Left ventricle myocardium inferior (tissue), 1 donor: ENCODE measurements at places on chromosomes 1 and 21.

DNA sequence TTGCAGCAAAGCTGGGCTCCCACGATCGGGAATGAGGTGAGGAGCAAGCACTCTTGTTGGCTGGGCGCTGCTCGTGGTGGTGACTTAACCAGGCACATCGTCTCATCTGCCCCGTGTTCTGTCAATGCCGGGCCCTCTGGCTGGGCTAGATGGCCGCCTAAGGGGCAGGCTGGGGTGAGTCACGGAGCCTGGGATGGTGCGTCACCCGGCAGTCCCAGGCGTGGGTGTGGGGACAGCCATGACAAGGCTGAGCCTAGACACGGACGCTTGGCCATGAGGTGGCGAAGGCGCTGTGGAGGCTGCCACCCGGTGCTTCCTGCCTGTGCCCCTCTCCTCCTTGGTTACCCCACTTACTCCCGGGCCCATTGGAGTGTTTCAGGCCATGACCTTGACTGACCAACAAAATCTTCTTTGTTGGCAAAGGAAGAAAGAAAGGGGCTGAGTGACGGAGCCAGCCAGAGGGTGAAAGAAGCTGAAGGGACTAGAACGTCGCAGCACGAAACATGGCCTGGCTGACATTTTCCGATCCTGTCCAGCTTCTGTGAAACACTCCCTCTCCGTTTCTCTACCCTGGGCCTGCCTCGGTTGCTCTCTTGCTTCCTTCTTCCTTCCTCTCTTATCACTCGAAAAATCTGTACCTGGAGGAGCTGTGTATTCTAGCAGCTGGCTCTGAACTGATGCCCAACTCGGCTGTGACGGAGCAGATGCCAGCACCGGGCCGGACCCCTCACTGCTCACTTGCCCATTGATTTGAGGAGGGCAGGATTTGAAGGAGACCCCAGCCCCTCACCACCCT is 596 bp downstream of the CD247 start:
- no peak for DNase-seq

DNA sequence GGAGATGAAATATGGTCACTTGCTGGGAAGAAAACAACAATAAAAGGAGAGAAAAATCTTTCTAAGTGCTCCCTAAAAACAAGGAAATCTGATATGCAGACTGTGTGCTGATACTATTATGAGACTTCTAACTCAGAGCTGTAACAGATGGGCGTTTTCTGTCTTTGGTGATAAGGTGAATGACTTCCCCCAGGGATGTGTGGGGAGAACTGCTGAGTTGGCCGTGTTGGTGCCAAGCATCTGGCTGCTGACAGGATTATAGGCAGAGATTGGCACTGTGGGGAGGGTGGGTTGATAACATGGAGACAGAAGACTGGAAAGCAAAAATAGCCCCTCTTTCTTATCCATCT is 438.5 kb upstream of the PLXNA2 start:
- DNase-seq, result no peak

DNA sequence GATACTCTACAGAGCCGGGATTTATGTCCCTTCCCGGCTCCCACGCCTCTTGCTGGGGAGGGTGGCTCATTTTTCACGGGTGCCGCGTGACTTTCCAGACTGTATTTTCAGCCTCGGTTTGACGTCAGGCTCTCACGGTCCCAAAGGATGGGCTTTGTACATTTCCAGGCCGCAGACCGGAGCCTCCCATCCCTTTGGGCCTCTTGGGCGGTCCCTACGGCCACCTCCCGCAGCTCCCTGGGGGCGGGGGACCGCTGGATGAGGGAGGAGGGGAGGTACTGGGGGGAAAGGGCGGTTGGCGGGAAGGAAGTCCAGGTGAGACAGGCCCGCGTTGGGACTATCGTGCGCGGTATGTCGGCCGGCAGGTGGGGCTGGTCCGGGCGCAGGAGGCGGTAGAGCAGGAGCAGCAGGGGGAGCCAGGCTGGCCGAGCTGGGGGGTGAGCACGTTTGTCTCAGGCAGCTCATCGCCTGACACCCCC is 17.9 kb downstream of the UBL4B start:
- DNase-seq, result peak; percentile 26

DNA sequence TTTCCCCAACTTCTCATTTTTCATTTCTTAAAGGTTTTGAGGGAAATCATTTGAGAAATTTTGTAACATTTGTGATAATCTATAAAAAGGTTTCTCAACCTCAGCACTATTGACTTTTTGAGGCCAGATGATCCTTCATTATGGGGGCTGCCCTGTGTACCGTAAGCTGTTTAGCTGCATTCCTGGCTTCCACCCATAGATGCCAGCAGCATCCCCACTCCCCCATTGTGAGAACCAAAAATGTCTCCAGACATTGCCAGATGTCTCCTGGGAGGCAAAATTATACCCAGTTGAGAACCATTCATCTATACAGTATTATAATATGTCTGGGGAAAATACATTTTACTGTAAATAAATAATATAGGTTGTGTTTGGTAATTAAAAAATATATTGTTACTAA is 146.0 kb downstream of the PBX1 start:
- no peak for DNase-seq

DNA sequence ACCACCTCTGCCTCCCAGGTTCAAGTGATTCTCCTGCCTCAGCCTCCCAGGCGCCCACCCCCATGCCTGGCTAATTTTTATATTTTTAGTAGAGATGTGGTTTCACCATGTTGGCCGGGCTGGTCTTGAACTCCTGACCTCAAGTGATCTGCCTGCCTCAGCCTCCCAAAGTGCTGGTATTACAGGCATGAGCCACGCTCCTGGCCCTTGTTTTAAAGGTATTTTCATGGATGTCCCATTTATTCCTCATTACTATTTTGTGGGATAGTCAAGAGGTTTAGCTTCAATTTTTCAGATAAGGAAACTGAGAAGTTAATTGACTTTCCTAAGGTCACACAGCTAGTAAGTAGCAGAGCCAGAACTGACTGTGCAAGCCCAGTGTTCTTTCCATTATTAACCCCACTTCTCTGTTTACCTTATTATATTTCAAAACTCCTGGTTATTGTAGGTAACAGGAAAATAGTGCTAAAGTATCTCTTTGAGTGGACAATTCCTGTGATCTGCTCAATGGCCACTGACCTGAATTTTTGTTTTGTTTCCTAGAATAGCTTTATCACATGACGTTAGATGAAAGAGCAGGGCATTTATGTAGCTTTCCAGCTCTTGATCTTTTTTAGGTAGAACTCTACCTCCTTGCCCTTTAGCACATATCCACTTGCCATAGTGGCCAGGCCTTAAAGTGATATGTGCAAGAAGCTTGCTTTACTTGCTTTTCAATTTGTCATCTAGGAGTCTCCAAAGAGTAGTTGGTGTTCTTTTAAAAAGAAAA is 13.6 kb downstream of the ZYG11B start:
- DNase-seq, result no peak

GRCh38 chr21:45634511-45635183 is 8.9 kb upstream of the PCBP3 start:
- no peak for DNase-seq
